ENCODE measurements at places on chromosomes 13 and 19.

- no peak for DNase-seq
Measured at GRCh38 chr19:55455576-55456235, 5.7 kb downstream of the ISOC2 start.

DNA sequence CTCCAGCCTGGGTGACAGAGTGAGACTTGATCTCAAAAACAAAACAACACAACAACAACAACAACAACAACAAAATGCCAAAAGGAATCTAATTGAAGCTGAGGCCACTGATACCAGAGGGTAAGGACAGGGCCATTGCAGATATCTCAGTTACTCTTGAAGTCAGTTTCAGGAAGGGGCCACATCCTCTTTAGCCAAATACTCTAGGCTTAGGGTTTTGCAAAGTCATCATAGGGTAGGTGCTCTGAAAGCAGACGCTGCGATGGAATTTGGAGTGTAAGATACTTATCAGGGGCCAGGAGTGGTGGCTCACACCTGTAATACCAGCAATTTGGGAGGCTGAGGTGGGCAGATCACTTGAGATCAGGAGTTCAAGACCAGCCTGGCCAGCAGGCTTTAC, 46.6 kb upstream of the UBAC2 start:
- DNase-seq: no peak

DNA sequence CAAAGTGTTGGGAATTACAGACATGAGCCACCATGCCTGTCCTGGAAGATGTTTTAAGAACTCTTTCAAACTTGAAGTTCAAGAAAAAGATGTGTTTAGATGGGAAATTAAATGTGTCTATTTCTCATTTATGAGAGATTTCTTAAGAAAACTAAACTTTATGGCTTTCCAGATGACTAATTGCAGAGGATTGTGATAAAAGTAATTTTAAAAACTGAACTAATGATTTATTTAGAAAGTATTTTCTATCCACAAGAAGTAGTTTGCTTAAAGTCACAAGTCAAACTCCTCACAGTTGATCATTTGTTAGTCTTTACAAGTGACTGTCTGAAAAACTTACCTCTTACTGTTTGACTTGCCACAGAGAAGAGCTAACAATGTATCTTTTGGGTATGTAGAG, 89.6 kb upstream of the SPRY2 start:
- DNase-seq: no peak

GRCh38 chr13:113647351-113648215, 10.4 kb downstream of the ATP4B start:
- DNase-seq: peak; percentile 74

GRCh38 chr13:113607056-113607888, 22.7 kb downstream of the TFDP1 start:
- no peak for DNase-seq

- DNase-seq: no peak
Measured at GRCh38 chr13:79779761-79780160, 298.8 kb downstream of the NDFIP2 start.

GRCh38 chr19:34639491-34640085, 37.4 kb downstream of the SCGB2B2 start:
- peak; percentile 52 for DNase-seq

- DNase-seq: no peak
Measured at GRCh38 chr19:38370299-38370698, 4.1 kb upstream of the PSMD8 start.

DNA sequence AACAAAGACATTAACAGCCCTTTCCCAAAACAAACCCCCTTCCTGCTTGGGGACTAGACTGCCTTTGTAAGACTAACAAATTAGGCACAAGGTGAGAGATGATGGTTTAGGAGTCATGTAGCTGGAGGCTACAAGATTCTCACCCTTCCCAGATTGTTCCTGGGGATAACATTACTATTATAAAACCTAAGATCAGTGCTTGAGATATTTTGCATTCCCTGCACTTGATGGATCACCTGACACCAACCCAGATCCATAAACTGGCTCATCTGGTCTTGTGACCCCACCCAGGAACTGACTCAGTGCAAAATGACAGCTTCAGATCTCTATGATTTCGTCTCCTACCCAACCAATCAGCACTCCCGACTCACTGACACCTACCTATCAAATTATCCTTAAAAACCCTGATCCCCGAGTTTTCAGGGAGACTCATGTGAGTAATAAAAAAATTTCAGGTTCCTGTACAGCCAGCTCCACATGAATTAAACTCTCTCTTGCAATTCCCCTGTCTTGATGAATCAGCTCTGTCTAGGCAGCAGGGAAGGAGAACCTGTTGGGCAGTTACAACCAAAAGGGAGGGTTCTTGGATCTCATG, 2.4 kb upstream of the ZNF616 start:
- DNase-seq: no peak

- DNase-seq: no peak
Measured at GRCh38 chr13:113093580-113094409, 11.8 kb upstream of the F7 start.

DNA sequence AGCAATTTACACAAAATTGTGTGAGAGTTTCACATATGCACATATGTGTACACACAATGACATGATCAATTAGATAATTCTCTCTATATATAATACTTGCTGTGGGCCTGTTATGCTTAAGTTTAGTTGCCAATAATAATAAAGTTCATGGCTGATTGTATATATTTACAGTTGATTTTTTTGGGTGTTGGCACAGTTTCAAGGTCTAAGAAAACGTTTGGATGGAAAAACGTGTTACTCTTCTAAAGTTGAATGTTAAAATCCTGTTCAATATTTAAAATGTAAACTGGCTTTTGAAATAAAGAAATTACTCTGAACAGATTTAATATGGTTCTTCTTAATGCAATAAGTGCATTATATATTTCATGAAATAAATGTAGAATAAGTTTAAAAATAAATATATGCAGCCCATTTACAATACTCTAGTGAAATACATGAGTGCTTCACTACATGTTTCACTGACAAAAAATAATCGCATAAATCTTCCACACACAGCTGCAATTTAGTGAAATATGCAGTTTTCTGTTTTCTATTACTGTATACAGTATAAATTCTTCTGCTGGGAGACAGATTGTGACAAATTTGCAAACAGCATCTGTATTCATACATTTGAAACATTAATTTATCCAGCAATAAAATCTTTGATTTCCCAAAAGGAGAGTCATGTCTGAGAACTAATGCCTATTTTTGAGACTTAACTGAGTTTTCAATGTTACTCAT, 586.9 kb upstream of the KLHL1 start:
- DNase-seq: no peak

DNA sequence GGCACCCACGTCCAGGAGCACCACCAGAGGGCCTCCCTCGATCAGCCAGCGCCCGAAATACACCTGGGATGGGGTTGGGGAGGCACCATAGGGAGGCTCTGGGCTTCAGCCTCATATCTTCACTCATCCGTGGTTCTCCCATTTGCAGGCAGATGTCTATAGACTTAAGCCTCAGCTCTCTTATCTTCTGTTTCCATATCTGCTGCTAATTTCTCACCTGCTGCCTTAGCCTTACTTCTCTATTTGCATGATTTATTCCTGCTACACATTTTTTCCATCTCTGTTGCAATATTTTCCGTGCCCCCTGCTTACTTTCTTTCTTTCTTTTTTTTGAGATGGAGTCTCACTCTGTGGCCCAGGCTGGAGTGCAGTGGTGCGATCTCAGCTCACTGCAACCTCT, 5.8 kb downstream of the GYS1 start:
- no peak for DNase-seq

GRCh38 chr13:78012046-78012445, 93.4 kb upstream of the EDNRB start:
- DNase-seq: no peak
